ENCODE measurements at places on chromosomes 2 and 18. TPM values are rescaled to one million over a fixed set of nuclear protein-coding genes. Genes with fewer than 3 reads are reported as not detected.

Gene GAREM1
- 0.05 TPM for total RNA-seq

Gene STPG4
- not detected for total RNA-seq

Gene ALPG
- total RNA-seq: not detected

Gene ROCK1
- 36.4 TPM for total RNA-seq

Gene PSMA8
- total RNA-seq: not detected

Gene PDE11A
- total RNA-seq: not detected

Gene SERPINB12
- not detected for total RNA-seq

Gene PARD6G
- 1.4 TPM for total RNA-seq

Gene DLGAP1
- 4.1 TPM for total RNA-seq

Gene SERPINB4
- not detected for total RNA-seq

Gene CNTNAP5
- not detected for total RNA-seq

Gene ADNP2
- 26.7 TPM for total RNA-seq

Gene CXCR1
- not detected for total RNA-seq

Gene NAT8
- not detected for total RNA-seq

Gene PRKAG3
- not detected for total RNA-seq

Gene CNGA3
- total RNA-seq: not detected

Gene LONRF2
- 0.03 TPM for total RNA-seq

Gene SNED1
- 7.3 TPM for total RNA-seq

Gene AGXT
- total RNA-seq: 0.19 TPM

Gene ST6GAL2
- not detected for total RNA-seq

Gene ANKRD30BL
- total RNA-seq: not detected

Gene ITGB6
- not detected for total RNA-seq

Gene VAMP8
- total RNA-seq: 135 TPM

Gene GAL3ST2
- total RNA-seq: 0.48 TPM

Gene UBXN4
- 66.0 TPM for total RNA-seq

Gene CD226
- total RNA-seq: 56.2 TPM

Gene L3MBTL4
- total RNA-seq: 8.7 TPM

Gene CAPN14
- 1.3 TPM for total RNA-seq

Gene ACTR3
- 569 TPM for total RNA-seq

Gene ABCB11
- not detected for total RNA-seq

Gene CCDC102B
- 2.7 TPM for total RNA-seq

Gene PLGLB2
- total RNA-seq: not detected

Gene TMEM200C
- not detected for total RNA-seq

Gene ALKAL2
- not detected for total RNA-seq

Gene SERPINB7
- total RNA-seq: not detected

Gene SYT4
- total RNA-seq: not detected

Gene LAMA1
- total RNA-seq: 0.13 TPM

Gene C2orf78
- total RNA-seq: 0.51 TPM

Gene BMPR2
- total RNA-seq: 15.7 TPM

Gene EFEMP1
- total RNA-seq: 0.24 TPM

Gene SIX3
- total RNA-seq: 0.26 TPM

Gene ACOXL
- 1.1 TPM for total RNA-seq

Gene TMEFF2
- not detected for total RNA-seq
